ENCODE measurements at places on chromosomes 12 and 14.

- no peak for DNase-seq
Observed at GRCh38 chr14:82935691-82936090, 1402.0 kb upstream of the SEL1L start.

GRCh38 chr12:128083132-128083729 lies 183.7 kb upstream of the TMEM132C start:
- DNase-seq = no peak

- no peak for DNase-seq
Observed at GRCh38 chr12:7650091-7650490, 15.6 kb downstream of the APOBEC1 start.

DNA sequence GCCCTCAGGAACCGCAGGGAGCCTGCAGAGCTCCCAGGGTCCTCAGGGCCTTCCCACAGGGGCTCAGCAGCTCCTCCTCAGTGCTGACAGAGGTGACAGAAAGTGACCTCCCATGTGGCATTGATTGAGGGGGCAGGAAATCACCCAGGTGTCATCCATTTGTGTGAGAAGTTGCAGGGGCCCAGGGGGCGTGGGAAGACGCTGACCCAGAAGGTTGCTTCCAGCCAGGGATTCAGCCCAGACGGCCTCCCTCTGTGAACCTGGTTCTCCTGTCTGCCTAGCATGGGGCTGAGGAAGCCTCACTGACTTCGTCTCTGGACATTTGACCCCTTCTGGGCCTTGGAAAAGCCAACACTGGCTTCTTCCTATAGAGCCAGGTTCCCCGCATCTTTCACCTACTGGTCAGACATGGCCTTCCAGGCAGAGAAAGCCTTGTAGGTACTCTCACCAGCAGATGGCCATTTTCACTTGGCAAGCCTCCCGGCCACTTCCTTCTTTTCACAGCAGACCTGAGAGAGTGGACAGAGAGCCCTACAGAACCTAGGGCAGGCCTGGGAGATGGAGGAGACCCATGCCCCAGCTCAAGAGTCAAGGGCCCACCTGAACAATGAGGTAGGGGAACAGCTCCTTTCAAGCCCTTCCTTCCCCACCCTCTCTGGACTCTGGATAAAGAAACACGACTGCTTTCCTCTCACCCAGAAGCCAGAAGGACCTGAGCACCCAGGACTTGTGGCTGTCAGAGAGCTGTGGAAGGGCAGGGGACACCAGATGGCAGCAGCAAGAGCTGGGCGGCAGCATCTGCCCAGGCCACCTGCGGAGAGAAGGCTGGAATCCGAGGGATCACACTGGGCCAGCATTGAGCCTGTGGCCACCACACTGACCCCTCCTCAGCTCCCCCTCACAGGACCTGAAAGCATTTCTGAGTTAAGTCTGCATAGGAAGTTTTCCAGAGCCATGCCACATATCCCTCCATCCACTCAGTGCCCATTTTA lies 377.8 kb downstream of the DPF3 start:
- DNase-seq = peak; percentile 41

GRCh38 chr14:21408147-21408546 lies 24.3 kb upstream of the SUPT16H start:
- DNase-seq = no peak

- no peak for DNase-seq
Observed at GRCh38 chr14:35934499-35934898, 108.4 kb downstream of the BRMS1L start.

DNA sequence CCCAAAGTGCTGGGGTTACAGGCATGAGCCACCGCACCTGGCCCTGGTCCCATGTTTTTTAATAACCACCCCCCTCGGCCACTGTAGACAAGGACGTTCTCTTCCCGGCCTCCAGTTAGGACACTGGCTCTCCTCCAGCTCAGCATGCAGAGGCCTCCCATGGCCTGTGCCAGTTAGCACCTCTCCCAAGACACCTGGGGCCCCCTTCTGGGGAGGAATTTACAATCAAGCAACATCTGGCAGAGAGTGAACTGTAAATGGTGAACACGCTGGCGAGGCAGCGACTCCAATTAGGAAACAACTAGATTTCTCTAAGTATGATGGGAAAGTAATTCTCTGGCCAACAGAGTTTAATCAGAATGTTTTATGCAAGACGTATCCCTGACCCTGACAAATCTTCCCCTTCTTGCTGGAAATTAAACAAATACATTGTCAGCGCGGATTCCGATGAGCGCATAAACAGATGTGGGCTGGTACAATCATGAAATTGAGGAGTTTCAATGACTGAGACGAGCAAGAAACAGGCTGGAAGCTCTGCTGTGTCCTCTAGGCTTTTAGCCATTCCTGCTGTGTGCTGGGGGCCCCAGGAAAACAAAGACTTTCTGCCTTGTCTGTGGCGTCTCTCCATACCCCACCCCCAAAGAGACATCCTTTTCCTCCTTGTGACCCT lies 61.7 kb upstream of the DLK1 start:
- peak; percentile 56 for DNase-seq

DNA sequence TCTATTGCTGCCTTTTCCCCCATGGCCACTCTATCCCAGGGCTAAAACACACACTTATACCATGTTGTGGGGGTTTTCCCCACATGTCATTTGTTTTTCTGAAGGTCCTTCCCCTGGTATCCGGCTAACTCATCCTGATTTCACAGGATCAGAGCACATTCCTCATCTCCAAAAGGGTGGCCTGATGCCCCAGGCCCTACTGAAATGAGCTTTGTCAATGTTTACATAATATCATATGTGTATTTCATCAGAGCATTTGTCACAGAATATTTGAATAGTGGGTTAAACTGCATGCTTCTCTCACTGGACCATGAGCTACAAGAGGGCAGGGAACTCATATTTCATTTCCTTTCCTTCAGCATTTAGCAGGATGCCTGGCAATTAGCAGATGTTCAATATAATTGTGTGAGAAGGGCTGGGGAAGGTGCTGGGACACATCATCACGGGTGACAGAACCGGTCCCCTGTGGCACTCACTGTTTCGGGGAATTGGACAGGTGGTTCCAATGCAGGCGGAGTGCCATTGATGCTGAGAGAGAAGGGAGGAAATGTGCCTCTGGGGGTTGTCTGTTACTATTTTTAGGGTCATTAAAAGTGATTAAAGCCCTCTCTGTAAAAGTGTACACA lies 26.8 kb downstream of the EMP1 start:
- DNase-seq = peak; percentile 68

DNA sequence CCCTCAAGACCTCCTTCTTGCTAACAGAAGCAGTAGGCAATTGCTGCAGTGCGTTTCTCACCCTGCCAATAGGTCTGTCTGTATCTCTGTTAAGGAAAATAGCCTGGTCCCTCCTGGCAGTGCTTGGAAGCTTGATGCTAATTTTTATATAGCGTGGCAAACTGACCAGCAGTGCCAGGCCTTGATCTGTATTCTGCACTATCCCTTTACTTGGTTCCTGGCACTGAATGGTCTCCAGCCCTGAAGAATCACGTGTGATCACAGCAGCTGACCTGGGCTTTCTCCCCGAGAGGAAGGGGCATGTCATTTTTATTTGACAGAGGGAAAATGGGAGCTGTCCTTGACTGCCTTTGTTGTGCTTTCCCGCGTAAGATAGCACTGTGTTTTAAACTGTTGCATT lies 48.7 kb upstream of the TRAF3 start:
- no peak for DNase-seq

DNA sequence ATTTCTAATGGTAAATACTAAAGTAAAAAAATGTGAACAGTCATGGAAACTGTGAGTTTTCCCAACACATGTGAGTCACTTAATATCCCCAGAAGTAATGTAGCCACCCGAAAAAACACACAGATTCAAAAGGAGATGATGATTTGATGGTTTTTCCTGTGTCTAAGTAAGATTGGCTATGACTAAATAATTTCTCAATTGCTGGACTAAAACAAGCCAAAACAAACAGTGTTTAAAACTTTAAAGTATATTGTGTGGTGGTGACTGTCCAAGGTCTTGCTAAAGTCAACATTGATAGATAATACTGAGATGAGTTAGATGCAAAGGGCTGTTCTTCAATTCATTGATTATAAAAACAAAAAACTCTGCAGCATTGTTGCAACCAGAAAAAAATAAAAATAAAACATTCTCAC lies 89.6 kb upstream of the SOX5 start:
- no peak for DNase-seq

DNA sequence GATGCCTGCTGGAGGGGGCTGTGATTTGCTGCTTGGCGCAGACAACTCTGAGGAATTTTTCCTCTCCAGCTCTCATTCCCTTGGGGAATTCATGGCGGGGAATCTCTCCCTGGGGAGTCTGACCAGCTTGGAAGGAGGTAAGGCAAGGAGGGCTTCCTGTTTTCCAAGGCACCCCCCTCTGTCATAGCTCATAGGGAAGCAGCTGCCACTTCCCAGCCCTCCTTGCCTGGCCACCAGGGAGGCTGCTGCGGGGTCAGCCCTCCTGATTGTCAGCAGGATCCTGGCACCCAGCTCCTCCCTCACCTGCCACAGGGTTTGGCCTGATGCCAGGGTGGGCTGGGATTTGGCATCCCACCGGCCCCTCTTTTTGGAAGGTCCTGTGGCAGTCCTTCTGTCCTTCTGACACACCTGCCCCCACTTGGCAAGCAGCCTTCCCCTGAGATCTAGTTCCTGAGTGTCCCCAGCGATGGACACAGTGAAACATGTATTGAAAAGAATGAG lies 74.9 kb downstream of the TSPAN9 start:
- peak; percentile 24 for DNase-seq

DNA sequence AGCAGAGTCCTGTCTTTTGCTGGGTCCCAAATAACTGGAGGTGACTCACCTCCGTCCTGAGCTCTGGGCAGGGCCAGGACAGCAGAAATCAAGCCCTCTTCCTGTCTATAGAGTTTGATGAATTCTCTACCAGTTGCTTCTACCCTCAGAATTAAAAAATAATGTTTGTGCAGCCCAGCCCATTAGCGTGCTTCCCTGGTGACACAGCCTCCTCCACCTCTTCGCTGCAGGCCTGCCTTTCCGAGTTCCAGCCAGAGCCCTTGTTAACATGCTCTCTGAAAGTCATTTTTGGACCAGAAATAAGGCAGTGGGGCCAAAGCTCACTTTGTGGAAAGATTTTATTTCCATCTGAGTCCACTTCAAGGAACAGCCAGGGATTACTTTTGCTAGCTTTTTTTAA lies 94.0 kb downstream of the TBX5 start:
- DNase-seq = peak; percentile 76

DNA sequence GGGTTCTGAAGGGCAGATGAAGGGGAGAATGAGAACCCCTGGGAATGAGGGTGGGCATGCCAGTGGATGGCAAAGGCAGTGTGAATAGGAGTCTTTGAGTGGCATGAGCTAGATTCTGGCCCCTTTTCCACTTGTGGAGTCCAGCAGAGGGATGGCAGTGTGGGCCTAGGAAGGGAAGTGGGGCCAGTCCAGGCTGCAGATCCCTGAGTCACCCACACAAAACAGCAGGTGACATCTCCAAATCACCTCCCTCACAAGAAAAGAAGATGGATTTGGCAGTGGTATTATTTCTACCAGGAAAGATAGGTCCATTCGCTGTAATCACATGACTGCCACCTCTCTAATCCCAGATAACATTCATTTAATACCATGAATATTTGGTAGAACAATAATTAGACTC lies 151.3 kb downstream of the TTC7B start:
- no peak for DNase-seq

GRCh38 chr12:104681012-104681690 lies 224.4 kb downstream of the CHST11 start:
- DNase-seq = no peak

DNA sequence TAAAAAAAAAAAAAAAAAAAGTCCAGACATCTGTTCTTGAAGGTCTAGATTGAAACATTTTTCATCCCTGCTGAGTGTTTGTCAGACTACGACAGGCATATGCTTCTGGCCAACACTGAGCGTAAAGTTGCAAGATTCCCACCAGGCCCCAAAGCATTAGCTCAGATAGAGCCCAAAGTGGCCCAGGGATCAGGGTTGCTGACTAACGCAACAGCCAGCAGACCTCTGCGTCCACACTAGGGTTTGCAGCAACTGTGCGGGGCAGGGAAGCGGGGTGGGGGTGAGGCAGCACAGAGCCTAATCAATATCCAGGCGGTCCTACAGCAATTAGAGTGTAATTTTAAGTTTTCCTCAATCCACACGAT lies 55.7 kb downstream of the SSH1 start:
- DNase-seq = no peak

DNA sequence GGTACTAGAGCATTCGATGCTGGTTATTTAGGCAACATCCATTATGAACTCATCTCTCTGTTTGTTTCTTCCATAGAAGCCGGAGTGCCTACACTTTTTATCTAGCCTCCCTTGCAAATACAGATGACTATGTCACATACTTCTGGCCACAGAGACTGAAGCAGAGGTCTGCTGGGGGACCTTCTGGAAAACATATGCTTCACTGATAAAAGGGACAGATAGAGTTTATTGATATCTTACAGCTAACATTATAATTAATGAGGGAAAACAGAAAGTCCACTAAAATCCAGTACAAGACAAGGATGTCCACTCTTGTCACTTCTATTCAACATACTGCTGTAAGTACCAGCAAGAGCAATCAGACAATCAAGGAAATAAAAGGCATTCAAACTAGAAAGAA lies 104.3 kb upstream of the FAR2 start:
- no peak for DNase-seq

DNA sequence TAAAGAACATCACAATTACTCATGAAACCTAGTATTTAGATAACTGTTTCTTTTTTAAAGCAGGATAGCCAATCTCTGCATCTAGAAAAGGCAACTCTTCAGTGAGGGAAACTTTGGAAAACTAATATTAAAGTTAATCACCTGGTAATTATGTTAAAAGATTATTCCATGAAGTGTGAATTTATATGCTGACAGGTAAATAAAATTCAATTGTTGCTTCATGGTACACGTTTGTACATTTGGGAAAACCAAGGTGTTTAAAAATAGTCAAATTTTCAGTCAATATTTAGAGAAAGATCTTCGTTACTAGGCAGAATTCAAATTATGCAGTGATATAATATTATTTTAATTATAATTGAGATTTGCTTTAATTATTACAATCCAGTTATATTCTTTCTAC lies 100.1 kb upstream of the LRFN5 start:
- DNase-seq = no peak

- DNase-seq = no peak
Observed at GRCh38 chr14:91371011-91371989, 46.3 kb downstream of the CCDC88C start.

DNA sequence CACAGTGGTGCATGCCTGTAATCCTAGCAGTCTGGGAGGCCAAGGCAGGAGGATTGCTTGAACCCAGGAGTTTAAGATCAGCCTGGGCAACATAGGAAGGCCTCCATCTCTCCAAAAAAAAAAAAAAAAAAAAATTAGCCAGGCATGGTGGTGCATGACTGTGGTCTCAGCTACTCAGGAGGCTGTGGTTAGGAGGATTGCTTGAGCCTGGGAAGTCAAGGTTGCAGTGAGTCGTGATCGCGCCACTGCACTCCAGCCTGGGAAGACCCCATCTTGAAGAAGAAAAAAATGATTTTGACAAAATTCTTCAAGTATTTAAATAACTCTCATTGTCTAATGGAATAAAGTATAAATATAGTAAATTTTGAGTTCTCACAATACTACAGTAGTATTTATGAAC lies 219.2 kb upstream of the SSTR1 start:
- DNase-seq = no peak

GRCh38 chr12:6435961-6436715 lies 8.6 kb upstream of the CD27 start:
- DNase-seq = no peak
